ENCODE measurements at places on chromosomes 11 and 22. TPM values are rescaled to one million over a fixed set of nuclear protein-coding genes. Genes with fewer than 3 reads are reported as not detected.

Gene APOL5
- not detected for total RNA-seq

Gene CEND1
- total RNA-seq = not detected

GRCh38 chr11:21897752-21898151 is 295.1 kb upstream of the ANO5 start:
- DNase-seq = no peak

Gene RIMBP3C
- total RNA-seq = 0.31 TPM

Gene MIAT
- total RNA-seq = 2.0 TPM

- DNase-seq = no peak
Observed at GRCh38 chr11:135008412-135008811, 596.4 kb upstream of the B3GAT1 start.

Gene CCDC188
- total RNA-seq = not detected

DNA sequence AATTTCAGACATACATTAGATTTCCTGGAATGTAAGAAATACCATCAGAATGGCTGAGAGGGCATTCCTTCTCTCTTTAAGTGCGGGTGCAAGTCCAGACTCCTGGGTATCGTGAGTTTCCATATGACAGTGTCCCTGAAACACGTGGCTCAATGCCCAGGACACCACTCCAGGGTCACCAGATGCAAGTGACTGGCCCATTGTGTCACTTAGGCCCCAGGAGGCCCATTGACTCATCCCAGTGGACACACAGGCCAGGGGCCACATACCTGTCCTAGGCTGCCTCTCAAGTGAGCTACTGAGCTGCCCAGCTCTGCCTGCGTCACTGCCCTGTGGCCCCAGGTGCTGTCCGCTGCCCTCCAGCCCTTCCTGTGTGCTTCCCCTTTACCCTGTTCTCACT is 18.5 kb downstream of the FBLN1 start:
- DNase-seq = no peak

Gene KREMEN1
- 23.8 TPM for total RNA-seq

- no peak for DNase-seq
Observed at GRCh38 chr11:96057502-96057901, 133.6 kb upstream of the MTMR2 start.

Gene FGF4
- not detected for total RNA-seq

DNA sequence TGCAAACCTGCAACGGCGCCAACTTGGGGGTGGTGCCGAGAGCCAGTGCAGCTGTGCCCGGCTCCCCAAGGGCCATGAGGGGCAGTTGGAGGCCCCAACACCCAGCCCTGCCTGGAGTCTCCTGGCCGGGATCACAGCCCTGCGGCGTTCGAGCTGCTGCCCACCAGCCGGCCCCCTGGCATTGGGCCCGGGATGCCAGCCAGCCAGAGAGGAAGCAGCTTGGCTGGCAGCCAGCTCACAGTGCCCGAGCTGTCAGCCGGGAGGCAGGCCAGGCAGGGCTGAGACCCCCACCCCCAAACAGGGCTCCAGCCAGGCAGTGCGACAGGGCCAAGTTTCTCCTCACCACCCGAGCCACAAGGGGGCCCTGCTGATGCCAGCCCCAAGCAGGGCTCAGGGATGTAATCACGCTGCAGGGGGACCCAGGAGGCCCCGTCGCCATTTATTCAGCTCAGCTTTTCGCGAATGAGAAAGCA is 26.0 kb upstream of the TCF20 start:
- no peak for DNase-seq

Gene MS4A15
- total RNA-seq = not detected

Gene TEAD1
- 123 TPM for total RNA-seq

Gene SLC37A2
- 21.9 TPM for total RNA-seq

DNA sequence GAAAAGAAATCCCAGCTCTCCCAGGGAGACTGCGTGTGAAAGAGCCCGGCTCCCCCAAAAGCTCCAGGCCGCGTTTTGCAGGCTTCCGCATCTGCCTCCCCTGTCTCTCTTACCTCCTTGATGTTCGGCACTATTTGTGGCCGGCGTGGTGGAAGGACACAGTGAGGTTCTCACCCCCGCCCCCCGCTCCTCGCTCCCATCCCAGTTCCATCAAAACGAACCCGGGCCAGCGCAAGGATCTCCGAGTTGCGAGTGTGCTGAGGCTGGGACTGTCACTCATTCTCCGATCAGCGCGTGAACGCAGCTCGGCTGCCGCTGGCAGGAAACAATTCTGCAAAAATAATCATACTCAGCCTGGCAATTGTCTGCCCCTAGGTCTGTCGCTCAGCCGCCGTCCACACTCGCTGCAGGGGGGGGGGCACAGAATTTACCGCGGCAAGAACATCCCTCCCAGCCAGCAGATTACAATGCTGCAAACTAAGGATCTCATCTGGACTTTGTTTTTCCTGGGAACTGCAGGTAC is at the start of gene NCAM1:
Gene NCAM1 (plus strand): TSS at position 275 of the 523 bp plus-strand sequence.
- no peak for DNase-seq

DNA sequence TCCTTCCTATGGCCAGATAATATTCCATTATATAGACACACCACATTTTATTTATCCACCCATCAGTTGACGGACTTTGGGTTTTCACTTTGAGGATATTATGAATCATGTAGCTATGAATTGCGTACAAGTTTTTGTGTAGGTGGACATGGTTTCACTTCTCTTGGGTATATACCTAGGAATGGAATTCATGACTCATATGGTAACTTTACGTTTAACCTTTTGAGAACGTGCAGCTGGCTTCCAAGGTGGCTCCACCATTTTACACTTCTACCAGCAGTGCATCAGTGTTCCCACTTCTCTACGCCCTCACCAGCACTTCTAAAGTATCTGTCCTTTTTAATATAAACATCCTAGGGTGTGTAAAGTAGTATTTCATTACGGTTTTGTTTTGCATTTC is 112.0 kb downstream of the PLEKHA7 start:
- no peak for DNase-seq

DNA sequence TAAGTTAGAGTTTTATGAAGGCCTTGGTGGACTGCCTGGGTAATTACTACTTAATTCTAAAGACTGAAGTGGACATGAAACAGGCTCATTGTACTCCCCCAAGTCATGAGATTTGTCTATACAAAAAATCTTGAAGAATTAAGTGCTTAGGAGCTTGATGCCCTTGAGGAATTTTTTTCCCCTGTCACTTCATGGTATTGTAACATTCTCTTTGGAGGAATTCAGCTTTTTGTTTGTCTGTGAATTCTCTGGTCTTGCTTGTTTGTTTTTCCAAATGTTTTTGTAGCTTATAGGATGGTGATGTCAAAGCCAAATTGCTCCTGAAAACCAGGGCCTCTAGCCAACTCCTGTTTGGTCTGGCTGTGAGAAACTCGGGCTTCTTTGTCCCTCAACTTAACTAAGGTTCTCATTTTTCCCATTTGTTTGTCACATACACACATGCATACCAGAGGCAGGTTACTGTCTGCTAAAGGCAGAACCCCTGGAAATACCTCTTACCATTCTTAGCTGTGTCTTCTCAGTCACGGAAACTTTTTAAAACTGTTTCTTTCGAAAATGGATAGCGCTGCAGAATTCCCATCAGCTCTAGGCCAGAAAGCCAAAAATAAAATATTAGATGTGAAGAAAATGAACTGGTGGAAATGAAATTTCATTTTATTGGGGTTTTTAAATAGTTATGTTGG is 66.9 kb downstream of the AMOTL1 start:
- DNase-seq = no peak

GRCh38 chr11:27444801-27445215 is 27.8 kb downstream of the LGR4 start:
- DNase-seq = no peak

Gene OR2AG1
- total RNA-seq = not detected

All from omental fat pad (tissue), 4 donors.